ENCODE measurements at places on chromosomes 7 and 10.
A peak's percentile ranks its signal among the peaks of the same experiment; 100 is the strongest.

DNA sequence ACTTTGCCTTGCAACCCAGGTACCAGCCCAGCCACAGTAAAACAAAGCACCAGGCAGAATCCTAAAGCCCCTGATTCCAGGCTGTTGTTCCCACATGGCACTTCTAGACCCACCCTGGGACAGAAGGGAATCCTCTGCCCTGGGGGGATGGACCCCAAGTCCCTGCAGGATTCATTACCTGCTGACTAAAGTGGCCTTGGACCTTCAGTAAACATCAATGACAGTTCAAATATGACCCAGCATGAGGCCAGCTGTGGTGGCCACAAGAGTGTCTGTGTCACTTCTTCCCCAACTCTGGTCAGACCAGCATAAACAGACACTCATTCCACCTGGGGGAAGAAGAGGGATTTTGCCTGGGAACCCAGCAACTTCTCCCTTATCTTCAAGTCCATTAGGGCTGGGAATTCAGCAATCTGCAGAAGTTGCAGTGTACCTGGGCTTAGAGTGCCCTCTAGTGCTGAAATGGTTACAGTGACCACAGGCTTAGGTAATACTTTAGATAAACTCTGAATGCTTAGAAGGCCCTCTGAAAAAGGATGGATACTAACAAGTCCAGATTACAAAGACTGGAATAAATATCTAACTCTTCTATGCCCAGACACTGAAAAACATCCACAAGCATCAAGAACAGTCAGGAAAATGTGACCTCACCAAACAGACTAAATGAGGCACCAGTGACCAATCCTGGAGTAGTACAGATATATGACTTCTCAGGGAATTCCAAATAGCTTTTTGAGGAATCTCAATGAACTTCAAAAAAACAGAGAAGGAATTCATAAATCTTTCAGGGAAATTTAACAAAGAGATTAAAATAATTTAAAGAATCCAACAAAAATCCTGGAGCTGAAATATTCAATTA, 108.5 kb upstream of the TMEM168 start:
- no peaks in the 10 kb centered on the region for H3K27me3 ChIP-seq
- peak; percentile 51 for DNase-seq
- H3K36me3 ChIP-seq: no peaks in the 10 kb centered on the region
- H3K4me1 ChIP-seq: no peaks in the 10 kb centered on the region

GRCh38 chr7:38330861-38331621, 57.6 kb upstream of the TARP start:
- no peak overlapping the region for H3K27ac ChIP-seq
- peaks cover 7% of the 10 kb centered on the region for H3K4me1 ChIP-seq
- H3K36me3 ChIP-seq: no peaks in the 10 kb centered on the region
- DNase-seq: no peak
- no peak overlapping the region for H3K4me3 ChIP-seq

DNA sequence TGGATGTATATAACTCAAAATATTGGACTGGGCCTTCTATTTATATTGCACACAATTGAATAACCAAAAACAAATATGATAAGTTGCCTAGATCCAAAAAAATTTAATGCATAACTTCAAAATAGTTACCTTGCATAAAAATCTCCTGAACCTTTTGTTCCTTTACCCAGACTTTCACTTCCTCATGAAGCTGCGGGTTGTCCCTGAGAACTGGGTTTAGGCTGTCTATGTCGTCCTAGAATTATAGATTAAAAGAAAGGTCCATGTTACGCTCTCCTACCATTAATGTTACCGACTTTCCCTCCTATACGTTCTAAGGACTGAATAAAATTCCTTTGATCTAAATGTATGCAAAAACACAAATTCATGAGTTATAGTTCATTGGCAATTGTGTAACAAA, 86.6 kb downstream of the NRBF2 start:
- H3K27ac ChIP-seq: no peak overlapping the region

- no peak for DNase-seq
- H3K27ac ChIP-seq: no peak overlapping the region
- H3K4me3 ChIP-seq: no peak overlapping the region
These were observed 152.2 kb downstream of the ARL4A start for GRCh38 chr7:12839508-12840153.

GRCh38 chr10:17474595-17475323, 20.4 kb upstream of the ST8SIA6 start:
- no peaks in the 10 kb centered on the region for H3K27me3 ChIP-seq
- no peaks in the 10 kb centered on the region for H3K36me3 ChIP-seq
- DNase-seq: peak; percentile 21
- H3K4me3 ChIP-seq: no peak overlapping the region
- no peaks in the 10 kb centered on the region for H3K4me1 ChIP-seq

DNA sequence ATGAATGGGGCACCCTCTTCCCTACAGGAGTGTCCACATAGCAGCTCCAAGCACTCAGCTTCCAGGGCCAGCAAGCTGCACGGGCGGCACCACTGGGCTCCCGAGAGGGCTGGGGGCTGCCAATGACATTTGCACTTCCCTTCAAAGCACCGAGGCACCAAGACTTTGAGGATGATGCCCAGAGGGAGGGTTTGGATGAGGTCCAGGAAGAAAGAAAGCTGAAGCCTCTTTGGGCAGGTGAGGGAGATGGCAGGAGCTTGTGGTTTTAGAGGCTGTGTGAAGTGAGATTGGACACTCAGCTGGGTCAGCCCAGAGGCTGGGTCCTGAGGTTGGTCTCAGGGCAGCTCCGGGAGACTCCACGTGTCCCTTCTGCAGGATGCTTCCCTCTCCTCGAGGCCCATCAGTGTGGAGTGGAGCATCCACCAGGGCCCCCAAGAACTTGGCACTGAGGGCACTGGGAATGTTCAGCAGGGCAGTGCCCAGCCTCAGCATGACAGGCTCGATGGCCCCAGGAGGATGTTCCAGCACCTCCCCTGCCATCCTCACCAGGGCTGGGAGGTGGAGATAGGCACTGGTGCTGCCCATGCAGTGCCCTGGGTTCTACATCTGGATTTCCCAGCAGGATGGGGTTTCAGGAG, 54.9 kb upstream of the IGFBP3 start:
- no peaks in the 10 kb centered on the region for H3K27me3 ChIP-seq
- H3K36me3 ChIP-seq: no peaks in the 10 kb centered on the region
- H3K4me3 ChIP-seq: no peak overlapping the region
- no peak overlapping the region for H3K27ac ChIP-seq
- no peak for DNase-seq
- H3K4me1 ChIP-seq: peaks cover 77% of the 10 kb centered on the region

GRCh38 chr7:84200859-84201258, 6.3 kb upstream of the SEMA3A start:
- H3K27me3 ChIP-seq: no peaks in the 10 kb centered on the region
- H3K4me3 ChIP-seq: no peak overlapping the region
- no peaks in the 10 kb centered on the region for H3K36me3 ChIP-seq
- H3K27ac ChIP-seq: no peak overlapping the region
- DNase-seq: no peak

GRCh38 chr10:99598781-99599509, 21.3 kb downstream of the SLC25A28 start:
- no peak overlapping the region for H3K27ac ChIP-seq
- H3K36me3 ChIP-seq: no peaks in the 10 kb centered on the region
- H3K27me3 ChIP-seq: no peaks in the 10 kb centered on the region
- H3K4me3 ChIP-seq: no peak overlapping the region
- peaks cover 10% of the 10 kb centered on the region for H3K4me1 ChIP-seq
- no peak for DNase-seq

- no peak overlapping the region for H3K27ac ChIP-seq
- DNase-seq: no peak
- H3K27me3 ChIP-seq: no peaks in the 10 kb centered on the region
- peaks cover 38% of the 10 kb centered on the region for H3K4me1 ChIP-seq
These were observed 2.8 kb downstream of the COPS6 start for GRCh38 chr7:100091411-100092181.

DNA sequence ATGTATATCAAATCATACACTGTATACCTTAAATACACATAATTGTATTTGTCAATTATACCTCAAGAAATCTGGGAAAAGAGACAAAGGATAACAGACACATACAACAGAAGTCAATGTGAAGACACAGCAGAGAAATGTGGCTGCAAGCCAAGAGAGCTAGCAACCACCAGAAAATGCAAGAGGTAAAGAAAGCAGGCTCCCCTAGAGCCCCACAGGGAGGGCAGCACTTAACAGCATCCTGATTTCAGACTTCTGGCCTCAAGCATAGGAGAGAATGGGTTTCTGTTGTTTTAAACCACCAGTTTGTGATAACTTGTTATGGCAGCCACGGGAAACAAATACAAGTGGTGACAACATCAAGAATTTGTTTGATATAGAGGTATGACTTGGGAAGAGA, 1197.2 kb downstream of the SORCS1 start:
- H3K4me3 ChIP-seq: no peak overlapping the region
- no peaks in the 10 kb centered on the region for H3K36me3 ChIP-seq
- no peak overlapping the region for H3K27ac ChIP-seq
- H3K4me1 ChIP-seq: no peaks in the 10 kb centered on the region
- no peaks in the 10 kb centered on the region for H3K27me3 ChIP-seq
- no peak for DNase-seq

- H3K4me1 ChIP-seq: no peaks in the 10 kb centered on the region
- no peaks in the 10 kb centered on the region for H3K27me3 ChIP-seq
- no peak overlapping the region for H3K4me3 ChIP-seq
- no peak overlapping the region for H3K27ac ChIP-seq
These were observed 43.6 kb downstream of the MKX start for GRCh38 chr10:27701938-27702537.

- H3K4me3 ChIP-seq: no peak overlapping the region
- no peak overlapping the region for H3K27ac ChIP-seq
These were observed 966 bp downstream of the MALRD1 start for GRCh38 chr10:19049567-19049966.

DNA sequence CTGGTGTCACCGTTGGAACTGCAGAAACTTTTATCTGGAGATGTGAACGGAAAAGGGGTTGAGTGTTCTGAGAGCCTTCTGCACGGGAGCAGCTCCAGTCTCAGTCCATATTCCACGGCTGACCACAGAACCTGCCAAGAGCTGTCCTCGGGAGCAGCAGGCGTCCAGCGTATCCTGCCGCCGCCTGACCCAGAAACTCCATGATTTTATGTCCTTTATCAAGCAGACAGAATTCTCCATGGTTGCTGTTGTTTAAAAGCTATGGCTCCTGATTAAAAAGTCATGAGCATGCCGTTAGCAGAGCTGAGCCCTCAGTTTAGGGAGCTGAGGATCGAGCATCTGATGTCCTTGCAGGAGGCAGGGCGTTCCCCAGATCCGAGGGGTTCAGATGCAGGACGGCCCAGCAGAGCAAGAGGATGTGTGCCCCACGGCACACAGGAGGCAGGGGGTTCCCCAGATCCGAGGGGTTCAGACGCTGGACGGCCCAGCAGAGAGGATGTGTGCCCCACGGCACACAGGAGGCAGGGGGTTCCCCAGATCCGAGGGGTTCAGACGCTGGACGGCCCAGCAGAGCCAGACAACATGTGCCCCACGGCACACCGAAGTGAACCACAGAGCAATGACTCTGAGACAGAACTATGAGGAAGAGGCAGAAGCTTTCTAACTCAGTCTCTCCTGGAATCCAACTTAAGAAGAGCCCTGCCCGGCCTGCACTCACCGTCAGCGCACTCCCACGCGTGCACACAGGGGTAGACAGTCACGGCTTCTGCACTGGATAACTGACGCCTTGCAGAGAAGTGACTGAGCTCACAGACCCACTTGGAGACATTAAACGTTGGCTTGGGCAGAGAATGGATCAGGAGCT, 96.4 kb downstream of the WDR37 start:
- H3K27ac ChIP-seq: no peak overlapping the region
- peaks cover 3% of the 10 kb centered on the region for H3K27me3 ChIP-seq
- H3K36me3 ChIP-seq: no peaks in the 10 kb centered on the region
- no peak overlapping the region for H3K4me3 ChIP-seq
- H3K4me1 ChIP-seq: no peaks in the 10 kb centered on the region

DNA sequence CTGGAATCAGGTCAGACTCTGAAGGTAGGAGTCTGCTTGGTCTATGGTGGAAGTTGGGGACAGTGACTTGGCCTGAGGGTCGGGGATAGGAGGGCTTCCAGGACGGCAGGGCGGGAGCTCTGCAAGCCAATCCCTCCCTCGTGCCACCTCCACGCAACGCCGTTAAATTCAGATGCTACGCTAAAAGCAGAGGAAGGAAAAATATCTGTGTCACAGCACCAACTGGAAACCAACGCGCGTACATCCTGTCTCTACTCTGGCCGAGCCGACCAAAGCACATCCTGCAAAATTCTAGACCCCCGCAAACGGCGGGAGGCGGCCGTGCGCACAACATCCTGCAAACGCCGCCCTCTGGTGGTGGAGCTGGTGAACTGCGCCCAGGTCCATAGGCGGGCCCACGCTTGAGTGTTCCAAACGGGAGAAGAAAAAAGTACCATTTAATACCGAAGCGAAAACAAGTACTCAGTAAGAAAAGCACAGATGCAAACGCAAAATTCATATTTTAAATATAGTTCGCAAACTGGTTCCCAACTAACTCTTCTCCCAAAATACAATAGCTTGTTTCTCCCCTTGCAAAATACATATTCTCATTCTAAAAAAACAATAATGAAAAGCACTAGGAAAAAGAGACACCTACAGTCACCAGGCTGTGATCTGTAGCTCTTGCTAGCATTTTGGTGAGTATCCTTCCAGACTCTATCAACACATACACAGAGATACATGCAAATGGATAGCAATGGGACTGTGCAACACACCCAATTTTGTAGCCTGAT, 45.7 kb upstream of the HSPA12A start:
- peak overlapping the region; percentile 13 for H3K4me3 ChIP-seq
- H3K27me3 ChIP-seq: no peaks in the 10 kb centered on the region

GRCh38 chr7:117072620-117073118, 119.4 kb downstream of the ST7 start:
- no peaks in the 10 kb centered on the region for H3K27me3 ChIP-seq
- no peak overlapping the region for H3K4me3 ChIP-seq
- DNase-seq: no peak
- no peaks in the 10 kb centered on the region for H3K36me3 ChIP-seq

DNA sequence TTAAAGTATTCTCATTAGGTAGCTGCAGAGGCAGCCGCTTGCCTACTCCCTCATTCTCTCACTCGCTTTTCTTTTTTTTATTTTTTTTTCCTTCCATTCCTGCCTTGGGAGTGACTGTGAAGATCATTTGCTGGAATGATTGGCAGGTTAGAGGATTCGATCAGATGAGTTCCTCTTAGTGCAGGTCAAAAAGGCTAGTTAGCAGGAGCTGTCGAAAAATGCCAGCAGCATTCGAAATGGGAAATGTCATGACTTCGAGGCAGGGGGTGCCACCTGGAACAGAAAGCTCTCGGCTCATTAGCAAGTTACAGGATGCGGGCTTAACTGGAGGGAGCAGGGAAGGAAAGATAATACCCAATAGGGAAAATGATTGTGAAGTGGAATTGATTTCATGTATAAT, 137.5 kb upstream of the FZD1 start:
- H3K27me3 ChIP-seq: no peaks in the 10 kb centered on the region
- no peaks in the 10 kb centered on the region for H3K36me3 ChIP-seq
- DNase-seq: no peak
- no peak overlapping the region for H3K27ac ChIP-seq

DNA sequence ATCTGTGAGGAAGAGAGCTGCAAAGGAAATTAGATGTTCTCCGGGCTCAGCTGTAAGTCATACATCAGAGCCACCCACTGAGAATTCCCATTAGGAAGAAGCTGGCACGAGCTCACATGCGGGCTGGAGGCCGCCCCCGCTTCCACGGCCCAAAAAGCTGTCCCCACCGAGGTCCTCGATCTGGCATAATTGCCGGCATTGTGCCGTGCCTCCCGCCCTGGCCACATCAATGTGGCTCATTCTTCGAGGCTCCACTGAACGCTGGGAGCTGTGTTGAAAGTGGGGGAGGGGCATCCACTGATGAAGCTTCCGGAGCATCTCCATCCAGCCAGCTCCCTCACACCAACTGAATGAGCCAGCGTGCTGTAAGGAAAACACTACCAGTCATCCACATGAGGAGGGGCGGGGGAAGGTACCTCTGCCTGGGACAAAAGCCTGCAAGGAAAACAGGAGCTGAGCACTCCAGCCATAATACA, 173.1 kb downstream of the PTPRN2 start:
- H3K4me1 ChIP-seq: no peaks in the 10 kb centered on the region
- H3K27ac ChIP-seq: no peak overlapping the region
- H3K27me3 ChIP-seq: no peaks in the 10 kb centered on the region
